ENCODE measurements at places on chromosomes 16 and 17.

DNA sequence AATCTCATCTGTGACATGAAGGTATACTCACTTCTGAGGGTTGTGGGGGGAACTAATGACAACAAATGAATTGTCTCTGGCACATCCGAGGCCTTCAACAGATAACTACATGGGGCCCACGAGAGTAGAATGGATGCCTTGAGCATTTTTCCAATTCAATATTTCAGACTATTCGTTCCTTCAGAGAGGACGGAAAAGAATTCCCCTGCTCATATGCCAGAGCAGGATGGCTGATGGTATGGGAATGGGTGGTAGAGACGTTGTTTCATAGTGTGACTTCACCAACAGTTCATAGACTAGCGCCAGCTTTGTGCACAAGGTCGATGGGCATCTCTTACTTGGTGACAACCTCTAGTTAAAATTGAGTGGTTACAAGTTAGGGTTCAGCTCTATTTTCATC is 61.3 kb downstream of the HLF start:
- DNase-seq = no peak

DNA sequence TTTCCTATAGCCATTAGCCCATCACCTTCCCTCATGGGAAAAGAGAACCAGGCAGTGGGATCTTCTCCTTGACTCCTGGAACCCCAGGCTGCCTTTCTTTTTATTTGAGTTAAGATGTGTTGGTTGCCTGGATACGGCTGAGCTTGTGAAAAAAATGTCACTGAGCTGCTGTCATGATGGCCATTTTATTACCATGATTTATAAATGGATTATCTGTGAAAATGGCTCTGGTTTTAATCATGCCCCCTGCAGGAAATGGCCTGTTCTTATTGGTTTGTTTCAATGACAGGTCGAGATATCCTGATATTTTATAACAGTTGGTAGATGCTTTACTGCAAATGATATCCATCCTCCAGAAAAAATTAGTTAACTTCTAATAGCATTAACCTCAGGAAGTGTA is 640.4 kb downstream of the CDH11 start:
- no peak for DNase-seq

DNA sequence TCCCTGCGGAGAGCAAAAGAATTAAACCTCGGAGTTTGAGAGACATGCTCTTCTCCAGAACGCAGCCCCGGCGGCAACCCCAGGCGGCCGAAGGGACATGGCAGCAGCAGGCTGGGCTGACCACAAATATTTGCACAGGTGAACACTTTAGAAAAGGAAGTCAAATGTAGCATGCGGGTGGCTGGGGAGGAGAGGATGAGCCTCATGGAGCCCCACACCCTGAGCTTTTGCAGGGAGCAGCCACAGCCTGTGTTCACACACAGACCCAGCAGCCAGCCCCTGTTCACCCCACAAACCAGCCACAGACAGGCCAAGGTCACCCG is 17.8 kb downstream of the HS3ST6 start:
- no peak for DNase-seq

DNA sequence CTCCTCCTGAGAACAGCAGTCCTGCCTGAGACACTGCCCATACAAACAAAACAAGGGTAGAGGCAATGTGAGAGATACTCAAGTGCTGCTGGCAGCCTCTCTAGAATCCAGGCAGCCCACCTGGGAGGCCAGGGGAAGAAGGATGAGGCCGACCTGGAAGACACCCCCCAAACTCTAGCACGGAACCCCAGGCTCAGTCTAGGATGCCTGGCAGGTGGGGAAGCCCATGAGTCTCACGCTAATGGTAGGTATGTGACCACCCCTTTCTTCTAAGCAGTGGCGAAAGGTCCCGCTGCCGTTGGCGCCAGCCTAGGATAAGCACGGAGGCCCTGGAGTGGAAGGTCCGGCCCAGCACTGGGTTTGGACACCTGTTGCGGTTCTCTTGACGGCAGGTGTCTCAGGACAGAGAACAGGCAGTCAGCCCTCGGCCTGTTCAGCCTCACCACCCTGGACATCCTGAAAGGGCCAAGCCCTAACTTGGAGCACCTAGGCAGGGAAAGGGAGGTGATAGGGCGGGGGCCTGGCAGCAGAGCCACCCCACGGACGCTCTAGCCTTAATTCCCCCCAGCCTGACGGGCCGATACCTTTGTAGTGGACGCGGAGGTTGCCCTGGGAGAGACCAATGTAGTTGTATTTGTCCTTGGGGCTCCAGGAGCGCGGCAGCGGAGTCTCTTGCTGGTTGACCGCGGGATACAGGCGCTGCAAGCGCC is 487 bp downstream of the RANBP10 start:
- no peak for DNase-seq

- DNase-seq = no peak
Measured at GRCh38 chr17:81039854-81040758, 5.2 kb downstream of the BAIAP2 start.

GRCh38 chr17:71163121-71163812 is 957.6 kb upstream of the SOX9 start:
- no peak for DNase-seq

- DNase-seq = no peak
Measured at GRCh38 chr17:62870030-62870541, 62.0 kb upstream of the MARCHF10 start.

DNA sequence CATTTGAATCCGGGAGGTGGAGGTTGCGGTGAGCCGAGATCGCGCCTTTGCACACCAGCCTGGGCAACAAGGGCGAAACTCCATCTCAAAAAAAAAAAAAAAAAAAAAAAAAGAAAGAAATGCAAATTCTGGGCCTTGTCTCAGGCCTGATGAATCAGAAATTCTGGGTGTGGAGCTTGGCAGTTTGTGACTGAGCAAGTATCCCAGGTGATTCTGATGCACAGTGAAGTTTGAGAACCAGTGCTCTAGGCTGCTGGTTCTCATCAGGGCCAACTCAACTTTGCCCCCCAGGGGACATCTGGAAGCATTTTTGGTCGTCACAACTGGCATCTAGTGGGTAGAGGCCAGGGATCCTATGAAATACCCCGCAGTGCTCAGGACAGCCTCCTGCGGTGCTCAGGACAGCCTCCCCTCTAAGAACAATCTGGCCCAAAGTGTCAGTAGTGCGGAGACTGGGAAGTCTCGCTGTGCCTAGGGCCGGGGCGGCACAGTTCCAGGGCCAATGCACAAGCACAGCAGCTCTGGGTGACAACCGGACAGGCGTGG is 55.9 kb downstream of the SDK2 start:
- DNase-seq = no peak

DNA sequence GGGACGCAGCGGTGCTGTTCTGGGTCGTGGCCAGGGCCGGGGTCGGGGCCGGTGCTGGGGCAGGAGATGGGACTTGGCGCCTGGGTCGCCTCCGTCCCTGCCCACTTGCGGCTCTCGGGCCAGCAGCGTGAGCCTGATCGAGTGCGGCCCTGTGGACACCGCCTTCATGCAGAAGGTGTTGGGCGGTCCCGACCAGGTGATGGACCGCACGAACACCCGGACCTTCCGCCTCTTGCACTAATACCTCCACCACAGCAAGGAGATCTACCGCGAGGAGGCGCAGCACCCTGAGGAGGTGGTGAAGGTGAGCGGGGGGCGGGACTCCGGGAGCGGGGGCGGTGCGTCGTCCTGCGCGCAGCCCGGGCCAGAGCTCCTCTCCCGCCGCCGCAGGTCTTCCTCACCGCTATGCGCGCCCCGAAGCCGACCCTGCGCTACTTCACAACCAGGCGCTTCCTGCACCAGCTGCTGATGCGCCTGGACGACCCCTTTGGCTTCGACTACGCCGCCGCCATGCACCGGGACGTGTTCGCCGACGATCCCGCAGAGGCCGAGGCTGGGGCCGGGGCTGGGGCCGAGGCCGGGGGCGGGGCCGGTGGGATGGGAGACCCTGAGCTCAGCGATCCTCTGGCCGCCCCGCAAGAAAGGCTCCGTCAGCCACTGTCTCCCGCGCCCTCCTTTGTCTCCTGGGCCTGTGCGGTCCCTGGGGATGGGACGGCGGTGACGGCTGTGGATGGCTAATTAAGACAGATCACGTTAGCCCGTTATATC is 4.5 kb upstream of the HSD17B1 start:
- peak; percentile 87 for DNase-seq

DNA sequence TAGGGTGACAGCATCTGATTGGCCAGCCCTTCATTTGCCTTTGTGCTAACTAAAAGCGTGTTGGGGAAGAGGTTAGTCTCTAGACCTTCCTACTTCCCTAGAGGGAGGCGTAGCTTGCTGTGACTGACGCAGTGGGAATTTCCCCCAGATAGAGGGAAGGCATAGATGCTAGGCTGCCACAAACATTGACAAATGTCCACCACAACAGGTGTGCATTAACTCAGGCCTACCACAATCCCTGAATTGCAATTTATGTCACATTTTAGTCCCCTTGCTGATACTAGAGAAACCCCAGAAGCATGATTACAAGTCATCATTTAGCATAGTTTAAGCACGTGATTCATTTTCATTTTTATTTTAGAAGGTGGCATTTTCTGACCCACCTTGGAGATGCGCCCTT is 76.3 kb upstream of the WSB1 start:
- no peak for DNase-seq

DNA sequence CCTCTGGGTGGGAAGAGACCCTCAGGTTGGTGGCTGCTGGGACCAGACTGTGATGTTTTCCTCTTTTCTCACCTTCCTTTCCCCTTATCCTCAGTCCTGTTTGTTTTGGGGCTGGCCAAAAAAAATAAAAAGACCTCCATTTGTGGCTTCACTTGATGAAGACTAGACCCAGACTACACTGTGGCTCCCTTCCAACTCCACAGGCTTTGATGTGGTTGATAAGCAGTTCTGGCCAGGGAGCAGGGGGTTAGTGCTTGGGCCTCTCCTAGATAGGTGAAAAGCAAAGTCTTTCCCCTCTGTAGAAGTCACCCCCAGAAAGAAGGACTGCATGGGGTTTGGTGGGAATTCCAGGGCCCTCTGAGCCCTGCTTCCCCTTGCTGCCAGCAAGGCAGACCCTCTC is 11.2 kb upstream of the ADAM11 start:
- no peak for DNase-seq

GRCh38 chr17:80393961-80394360 is 21.0 kb upstream of the ENDOV start:
- no peak for DNase-seq

DNA sequence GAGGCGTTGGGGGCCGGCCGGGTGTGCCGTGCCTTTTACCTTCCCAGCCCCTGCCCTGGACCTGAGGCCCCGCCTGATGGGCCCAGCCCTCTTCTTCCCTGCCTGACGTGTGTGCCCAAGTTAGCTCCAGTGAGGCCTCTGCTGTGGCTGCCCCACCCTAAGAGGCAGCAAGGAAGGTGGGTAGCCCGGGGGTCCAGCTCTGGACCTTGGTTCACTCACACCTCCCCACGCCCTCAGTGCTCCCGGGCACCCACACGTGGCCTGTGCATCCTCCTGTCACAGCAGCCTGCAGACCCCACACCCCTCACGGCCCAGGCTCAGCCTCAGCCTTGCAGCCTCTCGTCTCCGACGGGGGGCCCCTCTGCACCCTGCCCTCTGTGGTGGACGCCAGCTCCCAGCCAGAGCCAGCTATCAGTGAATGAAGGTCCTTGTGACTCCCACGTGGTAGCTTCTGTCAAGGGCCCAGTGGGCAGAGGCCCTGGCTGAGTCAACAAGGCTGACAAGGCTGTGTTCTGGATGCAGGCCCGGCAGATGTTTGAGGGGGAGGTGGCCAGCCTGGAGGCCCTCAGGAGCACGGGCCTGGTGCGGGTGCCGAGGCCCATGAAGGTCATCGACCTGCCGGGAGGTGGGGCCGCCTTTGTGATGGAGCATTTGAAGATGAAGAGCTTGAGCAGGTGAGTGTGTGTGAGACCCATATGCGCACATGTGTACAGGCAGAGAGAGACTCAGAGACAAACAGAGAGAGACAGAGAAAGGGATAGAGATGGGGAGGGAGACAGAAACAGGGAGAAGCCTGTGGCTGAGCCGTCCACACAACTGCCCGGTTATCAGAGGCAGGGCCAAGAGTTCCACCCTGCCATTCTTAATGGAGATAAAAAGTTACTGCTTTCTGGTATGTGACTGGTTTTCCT is 2.8 kb downstream of the FN3K start:
- no peak for DNase-seq

DNA sequence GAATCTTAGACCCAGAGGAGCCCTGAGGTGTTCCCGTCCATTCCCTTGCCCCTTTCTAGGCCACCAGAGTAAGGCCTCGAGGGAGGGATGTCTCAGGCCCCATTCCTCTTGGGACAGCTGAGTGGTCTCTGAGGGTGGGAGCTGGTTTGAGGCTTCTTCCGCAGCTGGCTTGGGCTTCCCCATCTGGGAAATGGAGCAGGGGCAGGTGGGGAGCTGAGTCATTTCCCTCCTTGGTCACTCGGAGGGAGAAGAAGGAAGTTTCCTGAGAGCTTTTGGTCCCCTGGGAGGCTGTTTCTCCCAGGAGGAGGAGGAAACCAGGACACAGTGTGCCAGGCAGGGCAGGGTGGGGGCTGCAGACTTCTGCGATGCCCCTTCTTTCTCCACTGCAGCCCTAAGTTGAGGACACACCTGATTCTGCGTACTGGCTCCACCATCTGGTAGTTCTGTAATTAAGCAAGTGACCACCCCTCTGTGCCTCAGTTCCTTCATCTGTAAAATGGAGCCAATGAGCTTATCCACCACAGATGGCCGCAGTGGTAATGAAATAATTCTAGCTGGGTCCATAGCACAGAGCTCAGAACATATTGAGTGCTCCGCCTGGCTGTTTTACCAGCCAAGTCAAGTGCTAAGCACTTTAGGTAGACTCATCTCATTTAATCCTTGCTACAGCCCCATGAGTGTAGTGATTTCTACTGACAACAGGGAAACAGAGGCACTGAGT is 1.6 kb upstream of the KCNJ12 start:
- no peak for DNase-seq

- DNase-seq = no peak
Measured at GRCh38 chr16:21268236-21268635, 9.9 kb downstream of the CRYM start.

DNA sequence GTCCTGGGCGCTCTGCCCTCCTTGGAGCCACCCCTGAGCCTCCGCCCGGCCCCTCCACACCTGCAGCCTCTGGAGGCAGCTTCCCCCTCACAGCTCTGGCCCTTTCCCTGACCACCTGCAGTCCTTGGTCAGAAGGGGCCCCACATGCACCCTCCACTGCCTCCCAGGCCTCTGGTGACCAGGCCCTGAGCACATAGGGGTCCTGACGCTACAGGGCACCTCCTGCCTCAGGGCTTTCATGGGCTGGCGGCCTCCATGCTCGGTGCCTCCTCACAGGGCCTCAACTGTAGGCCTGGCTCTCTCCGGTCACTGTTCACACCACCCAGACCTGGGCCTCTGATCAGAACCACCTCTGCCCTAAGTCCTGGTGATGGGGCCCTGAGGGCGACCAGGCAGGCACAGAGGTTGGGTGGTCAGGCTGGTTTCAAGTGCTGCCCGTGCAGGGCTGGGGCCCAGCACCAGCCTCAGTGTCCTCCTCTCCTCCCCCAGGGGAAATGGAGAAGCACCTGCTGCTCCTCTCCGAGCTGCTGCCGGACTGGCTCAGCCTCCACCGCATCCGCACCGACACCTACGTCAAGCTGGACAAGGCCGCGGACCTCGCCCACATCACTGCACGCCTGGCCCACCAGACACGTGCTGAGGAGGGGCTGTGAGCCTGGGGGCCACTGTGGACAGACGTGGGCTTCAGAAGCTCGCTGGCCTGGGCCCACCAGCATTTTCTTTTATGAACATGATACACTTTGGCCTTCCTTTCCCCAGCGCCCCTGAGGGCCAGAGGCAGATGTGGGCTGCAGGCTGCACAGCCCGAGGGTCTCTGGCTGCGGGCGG is 3.9 kb downstream of the APRT start:
- DNase-seq = no peak

Data from activated CD8-positive, alpha-beta memory T cell treated with anti-CD3 and anti-CD28 coated beads, Interleukin-2, amount 10 ng/mL, durations not matched to agents 7 days and 5 days (primary cell).